ENCODE measurements at places on chromosomes 4 and X.

- no peak for DNase-seq
These were observed 89.0 kb downstream of the ELOVL6 start for GRCh38 chr4:110109455-110109854.

DNA sequence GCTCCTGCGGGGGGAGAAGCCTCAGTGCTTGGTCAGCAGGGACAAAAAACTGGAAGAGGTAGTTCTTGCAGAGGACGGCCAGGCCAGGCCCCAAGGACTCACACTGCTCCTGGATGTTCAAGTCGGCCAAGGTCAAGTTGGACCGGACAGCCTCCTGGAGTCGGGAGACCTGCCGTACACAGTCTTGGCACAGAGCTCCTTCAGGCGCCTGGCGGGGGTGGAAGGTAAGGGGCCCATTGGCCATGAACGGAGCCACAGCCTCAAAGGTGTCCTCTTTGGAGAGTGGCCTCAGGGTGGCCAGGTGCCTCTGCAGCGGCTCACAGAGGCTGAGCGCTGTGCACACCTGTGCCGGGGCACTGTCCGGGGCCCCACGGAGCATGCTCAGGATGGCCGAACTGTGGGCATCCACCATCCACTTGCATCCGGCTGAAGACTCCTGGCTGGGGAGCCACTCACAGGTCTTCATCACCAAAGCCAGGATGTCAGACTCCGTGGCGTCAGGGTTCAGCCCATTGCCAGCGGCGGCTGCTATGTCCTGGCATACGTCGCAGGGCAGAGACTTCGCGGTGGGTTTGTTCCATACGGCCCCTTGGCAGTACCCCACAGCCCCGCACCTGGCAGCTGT is 477 bp downstream of the PSAPL1 start:
- no peak for DNase-seq

DNA sequence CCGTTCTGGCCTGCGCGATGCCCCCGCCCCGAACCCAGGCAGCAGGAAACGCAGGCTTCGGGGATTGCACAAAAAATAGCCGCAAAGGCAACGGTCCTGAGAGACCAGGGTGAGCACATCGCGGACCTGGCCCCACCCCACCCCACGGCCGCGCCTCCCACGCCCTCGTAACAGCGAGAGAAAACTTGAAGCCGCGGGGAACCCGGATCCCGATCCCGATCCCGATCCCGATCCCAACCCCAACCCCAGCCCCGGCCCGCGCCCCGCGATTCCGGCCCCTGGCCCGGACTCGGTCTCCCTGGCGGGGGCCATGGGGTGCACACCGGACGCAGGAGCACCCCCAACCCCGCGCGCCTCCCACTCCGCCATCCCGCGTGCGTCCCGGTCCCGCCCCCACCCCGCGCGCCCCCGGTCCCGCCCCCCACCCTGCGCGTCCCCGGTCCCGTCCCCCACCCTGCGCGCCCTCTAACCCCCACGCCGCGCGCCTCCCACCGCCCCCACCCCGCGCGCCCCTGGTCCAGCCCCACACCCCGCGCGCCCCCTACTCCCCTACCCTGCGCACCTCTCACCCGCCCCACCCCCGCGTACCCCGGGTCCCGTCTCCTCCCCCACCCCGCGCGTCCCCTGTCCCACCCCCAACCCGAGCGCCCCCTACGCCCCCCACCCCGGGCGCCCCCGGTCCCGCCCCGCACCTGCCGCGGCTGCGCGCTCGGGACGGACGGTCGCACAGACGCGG is 29.0 kb downstream of the NOP14 start:
- DNase-seq, result peak; percentile 58

- peak; percentile 9 for DNase-seq
These were observed 186.5 kb upstream of the RPL34 start for GRCh38 chr4:108433832-108434231.

- DNase-seq, result no peak
These were observed 8.9 kb upstream of the ADGRG4 start for GRCh38 chrX:136291824-136292223.

DNA sequence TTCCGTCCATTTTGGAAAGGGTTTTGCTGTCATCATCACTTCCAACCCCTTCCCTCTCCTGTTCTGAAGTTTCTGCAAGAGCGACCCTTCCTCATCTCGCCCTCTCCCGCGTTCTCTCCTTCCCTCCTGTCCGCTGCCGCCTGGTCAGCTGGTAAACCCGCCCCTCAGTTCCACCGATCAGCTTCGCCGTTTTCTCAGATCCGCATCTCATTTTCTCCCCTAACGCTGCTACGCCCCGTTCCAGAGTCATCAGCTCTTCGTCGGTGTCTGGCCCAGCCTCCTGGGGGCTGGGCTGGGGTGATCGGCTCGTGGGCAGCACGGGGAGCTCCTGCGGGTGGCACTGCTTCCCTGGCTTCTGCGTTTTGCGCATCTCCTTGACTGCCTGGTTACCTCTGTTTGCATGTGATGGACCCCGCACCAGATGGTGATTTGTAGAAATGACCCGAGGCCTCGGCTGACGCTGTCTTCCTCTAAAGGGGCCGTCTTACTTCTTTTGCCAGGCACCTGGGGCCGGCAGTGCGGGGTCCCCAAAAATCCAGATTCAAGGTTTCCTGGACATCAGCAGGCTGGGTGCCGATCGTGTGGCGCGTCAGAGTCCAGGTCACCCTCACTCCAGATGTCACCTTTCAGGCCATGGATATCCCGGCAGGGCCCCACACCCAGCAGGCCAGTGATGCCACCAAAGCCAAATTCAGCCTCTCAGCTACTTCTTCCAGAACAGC is 13.4 kb downstream of the CTBP1 start:
- DNase-seq, result no peak

DNA sequence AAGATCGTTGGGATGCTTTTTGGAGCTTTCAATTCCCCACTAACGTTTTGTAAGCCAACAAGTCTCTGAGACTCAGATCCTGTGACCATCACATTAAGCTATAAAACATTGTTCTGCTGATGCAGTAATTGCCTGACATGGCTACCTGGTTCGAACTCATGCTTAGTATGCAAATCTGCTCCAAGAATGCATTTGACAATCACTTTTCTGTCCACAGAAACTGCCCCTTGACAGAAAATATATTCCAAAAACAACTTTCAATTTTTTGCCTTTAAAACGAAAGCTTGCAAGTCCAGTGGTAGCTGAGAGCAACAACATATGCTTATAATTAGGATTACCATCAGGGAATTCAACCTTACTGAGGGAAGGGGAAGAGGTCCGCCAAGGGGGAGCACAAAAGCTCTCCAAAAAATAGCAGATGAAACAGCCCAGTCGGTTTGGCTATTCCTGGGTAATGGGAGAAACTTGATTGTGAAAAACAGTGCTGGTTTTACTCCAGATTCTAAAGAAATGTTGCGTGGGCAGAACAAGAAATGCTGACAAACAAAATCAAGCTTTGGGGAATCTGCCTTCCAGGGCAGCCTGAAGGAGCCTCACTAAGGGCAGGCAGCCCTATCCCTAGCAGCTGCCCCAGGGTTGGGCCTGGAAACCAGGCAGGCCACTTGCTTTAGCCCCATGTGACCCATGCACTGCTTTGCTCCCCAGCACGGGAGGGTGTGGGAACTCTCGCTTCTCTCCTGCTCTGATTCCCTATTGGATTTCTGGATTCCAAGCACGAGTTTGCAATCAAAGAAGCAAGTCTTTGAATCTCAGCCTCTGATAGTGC is 160.7 kb upstream of the LDB2 start:
- DNase-seq, result no peak

GRCh38 chrX:44742480-44743155 is 101.2 kb upstream of the DUSP21 start:
- no peak for DNase-seq

- peak; percentile 25 for DNase-seq
These were observed 552 bp downstream of the ADH5 start for GRCh38 chr4:99088023-99088449.

- no peak for DNase-seq
These were observed 6.2 kb downstream of the JADE3 start for GRCh38 chrX:46918434-46918833.

DNA sequence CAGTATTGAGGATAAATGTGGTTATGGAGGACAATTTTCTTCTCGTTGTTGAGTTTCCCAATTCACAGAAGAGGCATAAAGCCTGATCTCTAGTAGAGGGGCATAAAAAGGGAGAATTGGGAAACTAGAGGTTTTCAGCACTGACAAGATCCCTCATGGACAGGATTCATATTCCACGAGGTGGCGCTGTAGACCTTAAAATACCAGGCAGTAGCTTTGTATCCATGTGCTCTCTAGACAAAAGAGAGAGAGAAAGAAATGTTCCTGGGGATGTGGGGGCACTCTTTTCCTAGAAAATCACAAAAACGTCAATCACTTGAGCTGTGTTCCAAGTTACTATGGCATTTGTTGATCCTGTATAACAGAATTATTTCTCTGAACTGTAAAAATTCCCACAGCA is 128.3 kb downstream of the MAGEE1 start:
- peak; percentile 18 for DNase-seq

DNA sequence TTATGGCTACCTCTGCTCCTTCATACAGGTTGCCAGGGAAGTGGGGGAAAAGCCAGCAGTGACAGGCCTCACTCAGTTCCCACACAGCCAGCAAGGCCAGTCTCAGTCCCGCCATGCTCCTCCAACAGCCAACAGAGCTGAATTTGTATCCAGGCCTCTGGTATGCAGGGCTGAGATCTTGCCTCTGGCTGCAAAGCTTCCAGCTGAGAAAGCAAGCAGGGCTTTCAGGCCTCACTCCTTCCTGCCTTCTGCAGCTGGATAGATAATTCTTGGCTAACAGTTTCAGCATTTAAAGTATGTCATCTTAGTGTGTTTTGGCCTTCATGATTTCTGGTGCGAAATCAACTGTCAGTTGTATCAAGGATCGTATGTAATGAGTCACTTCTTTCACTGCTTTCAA is 103.6 kb downstream of the GNL3L start:
- no peak for DNase-seq

DNA sequence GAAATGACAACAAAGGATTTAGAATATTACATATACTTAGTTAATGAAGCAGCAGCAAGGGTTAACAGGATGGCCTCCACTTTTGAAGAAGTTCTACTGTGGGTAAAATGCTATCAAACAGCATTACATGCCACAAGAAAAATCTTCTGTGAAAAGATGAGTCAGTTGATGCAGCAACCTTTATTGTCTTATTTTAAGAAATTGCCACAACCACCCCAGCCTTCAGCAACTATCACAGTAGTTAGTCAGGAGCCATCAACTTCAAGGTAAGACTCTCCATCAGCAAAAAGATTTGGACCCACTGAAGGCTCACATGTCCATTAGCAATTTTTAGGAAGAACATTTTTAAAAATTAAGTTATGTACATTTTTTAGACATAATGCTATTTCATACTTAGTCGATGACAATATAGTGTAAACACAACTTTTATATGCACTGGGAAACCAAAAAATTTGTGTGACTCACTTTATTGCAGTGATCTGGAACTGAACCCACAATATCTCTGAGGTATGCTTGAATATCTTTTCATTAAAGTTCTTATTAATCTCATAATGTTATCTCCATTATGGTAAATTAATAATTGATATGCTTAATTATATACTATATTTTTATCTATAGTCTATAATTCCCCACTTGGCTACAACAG is 81.2 kb downstream of the SPCS3 start:
- DNase-seq, result no peak

GRCh38 chr4:8876982-8877779 is 5.5 kb upstream of the HMX1 start:
- DNase-seq, result no peak

GRCh38 chr4:81700189-81700588 is 228.5 kb upstream of the RASGEF1B start:
- DNase-seq, result no peak

GRCh38 chr4:7941111-7941964 is 1.7 kb upstream of the AFAP1 start:
- DNase-seq, result no peak

DNA sequence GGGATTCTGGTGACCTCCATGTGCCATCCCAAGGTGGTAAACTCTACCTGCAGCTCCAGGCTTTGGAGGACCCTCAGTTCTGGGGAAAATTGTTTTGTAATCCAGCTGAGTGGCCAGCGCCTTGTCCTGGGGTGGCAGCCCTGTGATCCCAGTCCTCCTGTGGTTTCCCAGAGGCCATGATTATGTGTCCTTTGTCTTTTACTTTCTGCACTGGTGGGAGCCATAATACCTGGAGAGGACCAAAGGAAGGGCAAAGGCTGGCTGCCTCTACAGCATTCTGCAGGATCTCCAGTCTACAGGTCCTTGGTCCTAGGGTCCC is 64.0 kb downstream of the NBDY start:
- DNase-seq, result no peak

DNA sequence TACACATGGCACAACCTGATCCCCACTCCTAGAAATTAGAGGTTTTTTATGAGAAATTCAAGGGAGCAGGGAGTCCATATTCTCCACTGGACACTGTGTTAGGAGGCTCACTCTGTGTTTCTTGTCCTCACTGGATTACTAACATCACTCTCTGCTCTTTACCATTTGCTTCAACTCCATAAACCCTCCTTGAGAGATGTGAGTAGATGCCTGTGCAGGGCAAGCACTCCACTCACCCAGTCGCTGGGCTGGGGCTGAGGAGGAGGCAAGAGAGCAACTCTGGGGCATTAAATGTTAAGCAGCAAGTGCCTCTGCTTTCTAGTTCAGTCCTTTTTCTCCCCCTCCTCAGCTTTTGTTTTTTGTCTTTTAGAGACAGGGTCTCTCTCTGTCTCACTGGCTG is 115.1 kb downstream of the LARP7 start:
- DNase-seq, result no peak

DNA sequence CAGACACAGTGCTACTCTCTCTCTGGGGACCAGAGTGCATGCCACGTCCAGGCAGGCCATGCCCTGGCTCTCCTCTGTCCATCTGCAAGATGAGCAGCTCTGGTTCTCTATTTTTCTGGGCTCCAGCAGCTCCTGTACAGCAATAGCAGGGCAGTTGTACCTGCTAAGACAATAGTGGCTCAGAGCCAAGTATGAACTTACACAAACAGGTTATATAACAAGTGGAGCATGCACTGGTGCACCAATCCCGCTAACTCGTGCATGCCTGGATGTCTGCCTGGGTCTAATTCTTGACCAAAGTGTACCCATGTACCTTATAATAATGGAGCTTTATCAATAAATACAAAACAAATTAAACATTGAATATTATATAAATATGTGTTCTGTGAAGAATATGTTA is 392.3 kb downstream of the CENPC start:
- DNase-seq, result no peak

GRCh38 chrX:40325161-40325560 is 227.4 kb upstream of the BCOR start:
- no peak for DNase-seq

DNA sequence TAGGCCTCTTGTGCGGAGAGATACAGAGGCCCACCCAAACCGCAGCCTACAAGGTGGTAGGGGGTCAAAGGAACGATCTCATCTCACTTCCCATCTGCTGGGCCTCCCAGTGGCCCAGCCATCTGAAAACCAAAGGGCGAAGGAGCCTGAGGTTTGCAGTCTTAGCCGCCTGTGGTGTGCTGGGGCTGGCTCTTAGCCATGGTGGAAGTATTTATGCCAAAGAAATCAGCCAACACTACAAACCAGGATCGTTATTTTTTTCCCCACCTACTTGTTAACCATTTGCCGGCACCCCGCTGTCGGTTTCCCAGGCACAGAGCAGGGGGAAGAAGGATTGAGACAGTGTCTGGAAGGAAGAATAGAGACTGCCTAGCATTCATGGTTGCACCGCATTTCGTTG is 30.9 kb upstream of the CDKL5 start:
- DNase-seq, result no peak
